Activated CD4-positive, alpha-beta T cell treated with anti-CD3 and anti-CD28 coated beads, Interleukin-2, amount 10 ng/mL, durations not matched to agents 7 days and 5 days (primary cell): ENCODE measurements at places on chromosomes 5 and 9. TPM values are rescaled to one million over a fixed set of nuclear protein-coding genes. Genes with fewer than 3 reads are reported as not detected.

DNA sequence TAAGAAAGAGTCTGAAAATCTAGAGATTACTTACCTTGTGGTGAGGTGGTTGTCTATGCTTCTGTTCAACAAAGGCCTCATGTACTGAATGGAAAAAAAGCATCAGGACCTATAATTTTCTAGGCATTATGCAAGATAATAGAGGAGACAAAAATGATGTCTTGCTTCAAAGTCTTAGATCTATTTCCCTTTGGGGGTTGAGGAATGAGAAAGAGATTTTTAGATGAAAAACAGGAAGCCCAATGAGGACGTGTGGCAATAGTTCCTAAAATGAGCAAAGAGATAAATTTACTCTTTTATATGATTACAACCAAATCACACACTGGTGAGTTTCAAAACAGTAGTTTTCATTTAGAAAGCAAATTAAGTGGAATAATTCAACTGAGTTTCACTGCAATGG is 99.5 kb downstream of the GHR start:
- no peak overlapping the region for H3K4me3 ChIP-seq
- no peak for DNase-seq
- no peaks in the 10 kb centered on the region for H3K4me1 ChIP-seq
- H3K36me3 ChIP-seq: no peaks in the 10 kb centered on the region
- no peak overlapping the region for H3K27ac ChIP-seq
- peaks cover 3% of the 10 kb centered on the region for H3K27me3 ChIP-seq

The KIF12 gene
- total RNA-seq: not detected

DNA sequence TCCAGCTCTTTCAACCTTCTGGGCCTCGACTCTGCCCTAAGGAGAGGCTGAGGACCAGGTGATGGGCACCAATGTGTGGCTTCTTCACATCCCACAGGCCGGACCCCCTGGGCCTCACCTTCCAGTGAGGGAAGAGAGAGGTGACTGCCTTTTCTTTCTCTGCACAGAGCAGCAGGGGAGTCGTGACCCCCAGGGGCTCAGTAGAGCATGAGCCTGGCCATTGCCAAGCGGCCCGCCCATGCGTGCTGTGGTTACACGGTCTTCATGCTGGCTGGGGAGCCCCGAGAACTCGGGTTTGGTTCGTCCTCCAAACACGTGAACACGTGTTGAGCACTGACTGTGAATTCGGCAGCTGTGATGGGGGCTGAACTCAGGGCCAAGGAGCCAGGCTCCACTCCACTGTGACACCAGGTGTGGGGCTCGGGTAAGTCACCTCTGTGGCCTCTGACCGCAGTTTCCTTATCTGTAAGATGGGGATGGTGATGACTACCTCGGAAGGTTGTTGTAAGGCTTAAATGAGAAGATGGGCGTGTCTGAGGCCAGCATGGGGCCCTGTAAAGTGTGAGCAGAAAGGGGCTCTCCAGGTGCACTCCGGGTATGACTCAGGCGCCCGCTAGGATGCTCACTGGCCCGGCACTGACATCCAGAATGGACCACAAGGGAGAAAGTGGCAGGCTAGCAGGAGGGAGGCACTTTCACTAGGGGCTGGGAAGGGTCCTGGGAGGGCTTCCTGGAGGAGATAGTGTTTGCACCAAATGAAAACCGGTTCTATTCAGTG is 13.4 kb upstream of the GRHPR start:
- H3K4me1 ChIP-seq: peaks cover 13% of the 10 kb centered on the region
- no peaks in the 10 kb centered on the region for H3K36me3 ChIP-seq
- DNase-seq: peak; percentile 39
- H3K4me3 ChIP-seq: no peak overlapping the region
- peaks cover 9% of the 10 kb centered on the region for H3K27me3 ChIP-seq

The SPATA31A5 gene
- not detected for total RNA-seq

- H3K27me3 ChIP-seq: peaks cover 53% of the 10 kb centered on the region
- H3K4me3 ChIP-seq: no peak overlapping the region
- H3K4me1 ChIP-seq: peaks cover 8% of the 10 kb centered on the region
Measured at GRCh38 chr9:124037790-124038189, 26.2 kb downstream of the LHX2 start.
